ENCODE measurements at places on chromosomes 5 and 9. TPM values are rescaled to one million over a fixed set of nuclear protein-coding genes. Genes with fewer than 3 reads are reported as not detected.

Gene PCDHGB5
- total RNA-seq: 15.9 TPM

Gene IFNA2
- total RNA-seq: not detected

Gene MEF2C
- 4.7 TPM for total RNA-seq

Gene ST8SIA4
- total RNA-seq: 0.28 TPM

Gene ANKRD55
- total RNA-seq: not detected

Gene TLE1
- 32.9 TPM for total RNA-seq

Gene AHRR
- 27.0 TPM for total RNA-seq

Gene ZNF782
- 2.4 TPM for total RNA-seq

Gene SLC6A19
- total RNA-seq: not detected

Gene FSTL4
- 0.09 TPM for total RNA-seq

Gene PCA3
- not detected for total RNA-seq

All from smooth muscle cell of bladder (primary cell).